ENCODE measurements at places on chromosomes 16 and 17. TPM values are rescaled to one million over a fixed set of nuclear protein-coding genes. Genes with fewer than 3 reads are reported as not detected.

The FSCN2 gene
- 1.0 TPM for total RNA-seq

The FADS6 gene
- not detected for total RNA-seq

The RCVRN gene
- total RNA-seq = not detected

The CCL5 gene
- 40.1 TPM for total RNA-seq

The HOXB7 gene
- total RNA-seq = not detected

The C16orf92 gene
- not detected for total RNA-seq

The TBC1D3H gene
- total RNA-seq = not detected

The PTX4 gene
- total RNA-seq = not detected

The TLCD3B gene
- not detected for total RNA-seq

The CBX8 gene
- 6.5 TPM for total RNA-seq

The TNFRSF13B gene
- not detected for total RNA-seq

The CACNG4 gene
- not detected for total RNA-seq

The CNGB1 gene
- total RNA-seq = not detected

The PLD6 gene
- total RNA-seq = 7.5 TPM

The GP1BA gene
- total RNA-seq = not detected

The CCDC144A gene
- total RNA-seq = 10.1 TPM

The FBXL20 gene
- total RNA-seq = 16.7 TPM

Data from CD4-positive, alpha-beta T cell (primary cell).